ENCODE measurements at places on chromosomes 6 and 20. TPM values are rescaled to one million over a fixed set of nuclear protein-coding genes. Genes with fewer than 3 reads are reported as not detected.

DNAAF9 gene
- total RNA-seq = 22.0 TPM

PLA2G7 gene
- 0.10 TPM for total RNA-seq

COL11A2 gene
- total RNA-seq = 0.17 TPM

CFB gene
- 24.3 TPM for total RNA-seq

CST8 gene
- not detected for total RNA-seq

PBOV1 gene
- not detected for total RNA-seq

MYLK4 gene
- total RNA-seq = 0.52 TPM

TMEM200A gene
- total RNA-seq = 3.7 TPM

FOXA2 gene
- total RNA-seq = not detected

GOPC gene
- 42.4 TPM for total RNA-seq

All from renal cortical epithelial cell (primary cell).